ENCODE measurements at places on chromosomes 4 and X.

GRCh38 chr4:151407466-151408379 is 1.3 kb upstream of the FHIP1A start:
- ATAC-seq, result no peak

DNA sequence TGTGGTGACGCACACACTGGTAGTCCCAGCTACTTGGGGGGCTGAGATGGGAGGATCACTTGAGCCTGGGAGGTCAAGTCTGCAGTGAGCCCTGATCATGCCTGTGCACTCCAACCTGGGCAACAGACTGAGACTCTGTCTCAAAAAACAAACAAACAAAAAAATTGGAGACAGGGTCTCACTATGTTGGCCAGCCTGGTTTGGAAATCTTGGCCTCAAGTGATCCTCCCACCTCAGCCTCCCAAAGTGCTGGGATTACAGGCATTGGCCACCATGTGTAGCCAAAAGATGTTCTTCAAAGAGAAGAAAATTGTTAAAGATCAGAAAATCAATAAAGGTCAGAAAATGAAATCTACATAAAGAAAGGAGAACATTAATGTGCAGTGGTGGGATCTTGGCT is 41.7 kb upstream of the ABCG2 start:
- no peak for ATAC-seq

- no peak for ATAC-seq
These were observed 136.8 kb downstream of the RAPGEF2 start for GRCh38 chr4:159239629-159240028.

- no peak for ATAC-seq
These were observed 84.2 kb downstream of the HPRT1 start for GRCh38 chrX:134544135-134544512.

GRCh38 chrX:16997313-16997712 is 50.9 kb downstream of the REPS2 start:
- no peak for ATAC-seq

GRCh38 chrX:37745835-37746217 is 34.0 kb upstream of the CYBB start:
- no peak for ATAC-seq

GRCh38 chr4:159178151-159178546 is 75.3 kb downstream of the RAPGEF2 start:
- no peak for ATAC-seq

Measured in motor neuron (in vitro differentiated cells).